ENCODE measurements at places on chromosomes 11 and 22.

DNA sequence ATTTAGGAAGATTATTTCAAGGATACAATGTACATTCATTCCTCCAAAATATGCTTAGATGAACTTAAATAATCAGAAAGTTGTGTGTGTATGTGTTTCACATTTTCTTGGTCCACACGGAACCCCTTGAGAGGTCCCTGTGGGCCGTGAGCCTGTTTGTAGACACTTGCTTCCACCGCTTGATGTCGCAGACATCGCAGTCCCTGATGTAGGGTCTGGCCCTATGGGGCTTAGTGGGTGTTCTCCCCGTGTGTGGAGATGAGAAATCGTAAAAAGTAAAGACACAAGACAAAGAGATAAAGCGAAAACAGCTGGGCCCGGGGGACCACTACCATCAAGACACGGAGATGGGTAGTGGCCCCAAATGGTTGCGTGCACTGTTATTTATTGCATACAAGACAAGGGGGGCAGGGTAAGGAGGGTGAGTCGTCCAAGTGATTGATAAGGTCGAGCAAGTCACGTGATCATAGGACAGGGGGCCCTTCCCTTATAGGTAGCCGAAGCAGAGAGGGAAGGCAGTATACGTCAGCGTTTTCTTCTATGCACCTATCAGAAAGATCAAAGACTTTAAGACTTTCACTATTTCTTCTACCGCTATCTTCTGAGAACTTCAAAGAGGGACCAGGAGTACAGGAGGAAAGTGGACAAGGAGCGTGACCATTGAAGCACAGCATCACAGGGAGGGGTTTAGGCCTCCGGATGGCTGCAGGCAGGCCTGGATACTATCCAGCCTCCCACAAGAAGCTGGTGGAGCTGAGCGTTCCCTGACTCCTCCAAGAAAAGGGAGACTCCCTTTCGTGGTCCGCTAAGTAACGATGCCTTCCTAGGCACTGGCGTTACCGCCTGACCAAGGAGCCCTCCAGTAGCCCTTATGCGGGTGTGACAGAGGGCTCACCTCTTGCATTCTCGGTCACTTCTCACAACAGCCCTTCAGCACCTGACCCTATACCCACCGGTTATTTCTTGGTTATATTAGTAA is 1.2 kb upstream of the APOBEC3C start:
- DNase-seq: no peak

- DNase-seq: no peak
Observed at GRCh38 chr22:49242480-49242879, 585.2 kb downstream of the BRD1 start.

- no peak for DNase-seq
Observed at GRCh38 chr11:86164106-86164505, 80.4 kb upstream of the EED start.

- DNase-seq: no peak
Observed at GRCh38 chr22:18033204-18033998, 9.0 kb upstream of the MICAL3 start.

DNA sequence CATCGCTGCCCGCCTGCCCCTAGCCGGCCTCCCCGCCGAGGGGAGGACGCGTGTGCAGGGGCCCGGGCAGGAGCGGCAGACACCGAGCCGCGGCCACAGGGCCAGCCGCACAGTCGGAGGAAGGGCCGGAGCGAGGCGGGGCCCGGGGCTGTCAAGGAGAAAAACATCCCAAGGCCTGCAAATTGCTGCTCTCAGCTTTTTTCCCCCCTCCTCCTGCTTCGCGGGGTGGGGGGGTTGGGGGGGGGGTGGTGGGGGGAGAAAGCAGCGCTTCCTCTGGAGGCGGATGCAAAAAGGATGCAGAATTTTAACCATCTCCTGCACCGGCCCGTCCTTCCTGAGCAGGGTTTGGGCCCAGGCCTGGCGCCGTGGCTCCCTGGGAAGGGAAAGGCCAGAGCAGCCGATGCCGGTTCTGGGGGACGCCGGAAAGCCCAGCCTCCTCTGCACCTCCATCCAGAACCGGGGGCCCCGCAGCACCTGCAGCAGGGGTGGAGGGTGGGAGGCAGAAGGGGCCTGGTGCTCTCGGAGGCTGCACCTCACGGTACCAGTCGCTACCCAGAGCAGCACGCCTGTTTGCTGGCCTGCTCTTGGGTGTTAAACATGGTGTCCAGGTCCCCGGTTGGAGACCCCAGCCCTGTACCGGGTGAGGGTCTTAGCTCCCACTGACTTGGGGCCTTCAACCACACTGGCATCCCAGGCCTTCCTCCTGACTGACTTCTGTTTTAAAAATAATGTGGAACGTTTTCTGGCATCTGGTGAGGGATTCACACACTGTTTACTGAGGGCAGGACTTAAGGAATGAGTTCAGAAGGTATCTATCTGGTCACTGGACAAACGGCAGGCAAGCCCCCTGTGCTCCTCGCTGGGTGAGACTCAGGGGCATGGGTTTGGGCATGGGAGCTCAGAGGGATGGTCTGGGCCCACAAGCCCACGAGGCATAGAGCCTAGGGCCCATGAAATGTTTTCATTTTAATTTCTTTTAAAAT is 77.4 kb upstream of the WNT7B start:
- DNase-seq: peak; percentile 56

GRCh38 chr11:30451167-30451566 is 128.3 kb downstream of the ARL14EP start:
- no peak for DNase-seq

DNA sequence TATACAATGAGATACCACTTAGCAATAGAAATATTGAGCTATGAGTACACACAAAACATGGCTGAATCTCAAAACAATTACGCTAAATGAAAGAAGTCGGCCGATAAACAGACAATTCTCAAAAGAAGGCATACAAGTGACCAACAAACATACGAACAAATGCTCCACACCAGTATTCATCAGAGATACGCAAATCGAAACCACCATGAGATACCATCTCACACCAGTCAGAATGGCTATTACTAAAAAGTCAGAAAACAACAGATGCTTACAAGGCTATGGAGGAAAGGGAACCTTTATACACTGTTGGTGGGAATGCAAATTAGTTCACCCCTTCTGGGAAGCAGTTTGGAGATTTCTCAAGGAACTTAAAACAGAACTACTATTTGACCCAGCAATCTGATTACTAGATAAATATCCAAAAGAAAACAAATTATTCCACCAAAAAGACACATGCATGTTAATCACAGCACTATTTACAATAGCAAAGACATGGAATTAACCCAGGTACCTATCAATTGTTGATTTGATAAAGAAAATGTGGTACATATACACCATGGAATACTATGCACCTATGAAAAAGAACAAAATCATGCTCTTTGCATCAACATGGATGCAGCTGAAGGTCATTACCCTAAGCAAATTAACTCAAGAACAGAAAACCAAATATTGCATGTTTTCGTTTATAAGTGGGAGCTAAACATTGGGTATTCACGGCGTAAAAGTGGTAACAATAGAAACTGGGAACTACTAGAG is 90.9 kb upstream of the GRAMD1B start:
- no peak for DNase-seq

DNA sequence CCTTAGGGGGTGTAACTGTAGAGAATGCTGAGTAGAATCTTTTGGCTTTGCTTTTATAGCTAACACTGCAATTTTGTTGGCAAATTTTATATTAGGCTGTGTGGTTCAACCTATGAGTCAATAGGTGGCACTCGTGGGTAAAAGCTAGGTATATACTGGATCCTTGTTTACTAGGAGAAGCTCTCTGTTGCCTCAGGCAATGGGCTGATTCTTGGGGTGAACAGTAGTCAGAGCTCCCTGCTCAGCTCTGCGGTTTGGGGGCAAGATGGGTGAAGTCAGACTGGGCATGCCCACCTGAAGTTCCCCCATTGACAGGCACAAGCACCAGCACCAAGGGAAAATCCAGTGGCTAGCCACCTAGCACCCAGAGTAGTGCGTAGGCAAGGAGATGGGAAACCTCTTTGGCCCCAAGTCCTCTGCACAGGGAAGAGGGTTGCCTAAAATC is 238.7 kb downstream of the FAM181B start:
- DNase-seq: no peak

- no peak for DNase-seq
Observed at GRCh38 chr11:2752923-2753322, 53.1 kb upstream of the KCNQ1OT1 start.

DNA sequence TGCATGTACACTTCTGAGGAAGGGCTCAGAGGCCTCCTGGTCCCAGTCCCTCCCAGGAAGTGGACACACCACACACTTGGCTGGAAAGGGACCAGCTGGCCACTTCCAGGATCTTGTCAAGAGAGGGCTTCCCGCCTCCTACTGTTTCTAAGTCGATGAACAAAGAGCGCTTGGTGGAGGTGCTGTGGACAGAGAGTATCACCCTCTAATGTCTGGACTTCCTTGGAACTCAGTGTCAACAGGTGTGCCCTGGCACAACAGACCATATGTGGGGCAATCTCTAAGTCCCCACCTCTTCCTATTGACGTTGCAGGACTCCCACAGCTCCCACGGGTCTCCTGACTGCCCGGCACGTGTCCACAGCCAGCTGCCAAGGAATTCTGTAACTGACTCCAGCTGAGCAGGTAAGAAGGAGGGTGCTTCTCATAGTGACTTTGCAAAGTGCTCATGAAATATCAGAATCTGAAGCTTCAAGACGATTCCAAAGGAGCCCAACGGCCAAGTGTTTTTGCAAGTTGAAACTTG is 16.1 kb downstream of the POU2AF1 start:
- DNase-seq: no peak

DNA sequence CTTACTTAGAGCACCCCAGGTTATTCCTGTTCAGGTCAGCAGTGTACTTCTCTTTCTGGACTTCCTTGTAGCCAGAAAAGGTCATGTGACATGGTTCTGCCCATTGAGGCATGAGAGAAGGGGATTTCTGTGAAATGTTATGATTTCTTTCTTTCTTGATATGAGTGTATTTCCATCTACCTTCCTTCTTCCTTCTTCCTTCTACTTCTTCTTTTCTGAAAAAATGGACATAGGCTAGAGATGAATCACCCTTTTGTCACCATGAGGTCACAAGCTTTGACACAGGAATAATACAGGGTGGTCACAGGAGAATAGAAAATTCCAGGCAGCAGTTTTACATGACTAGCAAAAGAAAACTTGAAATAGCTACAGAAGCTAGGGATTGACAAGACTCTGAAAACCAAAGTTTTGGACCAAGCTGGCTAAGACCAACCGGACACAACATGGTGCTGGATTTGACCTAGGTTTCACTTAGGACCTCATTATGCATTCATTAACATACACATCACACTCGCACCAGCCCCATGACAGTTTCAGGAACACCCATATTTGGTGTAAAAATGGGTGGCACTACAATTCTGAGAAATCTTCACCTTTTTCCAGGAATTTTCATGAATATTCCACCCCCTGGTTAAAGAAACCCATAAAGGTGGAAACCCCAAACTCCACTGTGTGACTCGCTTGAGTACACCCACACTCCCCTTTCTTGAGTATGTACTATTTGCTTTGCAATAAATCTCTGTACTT is 21.2 kb upstream of the MAP6 start:
- peak; percentile 30 for DNase-seq

DNA sequence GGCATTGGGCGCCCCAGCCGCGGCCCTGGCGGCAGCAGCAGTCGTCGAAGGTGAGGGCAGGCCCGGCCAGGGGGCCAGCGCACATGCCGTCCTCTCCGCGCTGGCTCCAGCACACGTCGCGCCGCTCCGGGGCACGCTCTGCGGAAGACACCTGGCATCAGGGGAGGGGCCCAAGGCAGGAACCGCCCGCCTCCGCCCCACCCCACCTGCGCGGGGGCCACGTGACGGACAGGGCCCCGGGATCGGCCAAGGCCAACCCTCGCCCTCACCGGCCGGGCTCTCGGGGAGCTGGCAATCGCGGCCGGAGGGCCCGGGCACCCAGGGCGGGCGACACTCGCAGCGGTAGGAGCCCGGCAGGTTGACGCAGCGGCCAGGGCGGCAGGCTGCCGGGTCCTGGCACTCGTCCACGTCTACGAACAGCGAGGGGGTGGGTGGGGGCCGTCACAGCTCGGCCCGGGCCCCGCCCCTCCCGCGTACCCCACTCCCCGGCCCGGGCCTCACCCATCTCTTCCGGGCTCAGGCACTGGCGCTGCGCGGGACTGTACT is 14.9 kb downstream of the SCYL1 start:
- DNase-seq: no peak

GRCh38 chr11:3786781-3787428 is 10.4 kb downstream of the NUP98 start:
- DNase-seq: no peak

DNA sequence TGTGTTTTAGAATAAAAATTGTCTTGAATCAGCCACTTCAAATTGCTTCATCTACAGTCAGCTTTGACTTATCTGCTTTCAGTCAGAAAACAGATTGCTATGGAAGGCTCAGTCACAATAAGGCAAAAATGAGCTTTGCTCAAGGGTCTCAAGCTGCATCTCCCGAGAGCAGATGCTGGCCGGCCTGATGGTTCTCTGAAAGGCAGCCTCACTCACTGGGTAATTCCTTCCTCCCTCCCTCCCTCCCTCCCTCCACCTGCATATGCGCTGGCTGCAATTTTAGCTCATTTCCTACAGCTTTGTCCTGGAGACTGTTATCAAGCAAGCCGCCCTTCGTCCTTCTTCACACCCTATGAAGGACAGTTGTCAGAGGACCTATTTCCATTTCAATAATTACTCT is 1.6 kb upstream of the IZUMO1R start:
- DNase-seq: no peak

GRCh38 chr11:69411257-69411924 is 70.1 kb upstream of the LINC01488 start:
- no peak for DNase-seq

- DNase-seq: no peak
Observed at GRCh38 chr11:112762707-112763090, 198.5 kb upstream of the NCAM1 start.

DNA sequence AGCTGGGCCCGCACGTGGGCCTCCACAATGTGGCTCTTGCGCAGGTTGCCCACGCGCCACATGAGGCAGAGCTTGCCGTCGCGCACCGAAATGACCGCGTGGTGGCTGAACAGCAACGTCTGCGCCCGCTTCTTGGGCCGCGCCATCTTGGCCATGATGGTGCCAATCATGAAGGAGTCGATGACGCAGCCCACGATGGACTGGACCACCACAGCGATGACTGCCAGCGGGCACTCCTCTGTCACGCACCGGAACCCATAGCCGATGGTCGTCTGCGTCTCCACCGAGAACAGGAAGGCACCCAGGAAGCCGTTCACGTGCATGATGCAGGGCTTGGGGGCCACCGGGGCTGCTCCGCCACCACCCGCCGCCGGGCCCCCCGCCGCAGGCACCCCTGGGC is 27.5 kb downstream of the KCNJ4 start:
- DNase-seq: no peak
